Uterus (tissue), 4 donors: ENCODE measurements at places on chromosomes 16 and 17. TPM values are rescaled to one million over a fixed set of nuclear protein-coding genes. Genes with fewer than 3 reads are reported as not detected.

- DNase-seq: no peak
Measured at GRCh38 chr17:31134576-31134975, 39.8 kb downstream of the NF1 start.

Gene EPX
- total RNA-seq: not detected

Gene ATP6V0A1
- total RNA-seq: 29.5 TPM

DNA sequence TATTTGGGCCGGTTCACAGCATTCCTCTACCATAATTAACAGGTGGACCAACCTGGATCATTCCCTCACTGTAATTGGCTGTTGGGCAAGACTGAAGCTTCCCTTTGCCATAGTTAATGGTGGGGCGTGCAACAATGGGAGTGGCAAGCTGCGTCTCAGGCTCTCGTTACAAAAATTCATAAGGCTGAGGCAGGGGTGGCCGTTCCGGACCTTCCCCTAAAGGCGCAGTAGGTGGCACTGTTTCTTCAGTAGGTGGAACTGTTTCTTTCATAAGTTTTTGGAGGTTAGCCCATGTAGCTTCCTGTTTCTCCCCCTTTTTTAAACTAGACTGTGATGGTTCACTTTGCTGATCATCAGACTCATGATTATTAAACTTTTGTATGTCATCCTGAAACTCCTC, 17.0 kb upstream of the TMC5 start:
- no peak for DNase-seq

DNA sequence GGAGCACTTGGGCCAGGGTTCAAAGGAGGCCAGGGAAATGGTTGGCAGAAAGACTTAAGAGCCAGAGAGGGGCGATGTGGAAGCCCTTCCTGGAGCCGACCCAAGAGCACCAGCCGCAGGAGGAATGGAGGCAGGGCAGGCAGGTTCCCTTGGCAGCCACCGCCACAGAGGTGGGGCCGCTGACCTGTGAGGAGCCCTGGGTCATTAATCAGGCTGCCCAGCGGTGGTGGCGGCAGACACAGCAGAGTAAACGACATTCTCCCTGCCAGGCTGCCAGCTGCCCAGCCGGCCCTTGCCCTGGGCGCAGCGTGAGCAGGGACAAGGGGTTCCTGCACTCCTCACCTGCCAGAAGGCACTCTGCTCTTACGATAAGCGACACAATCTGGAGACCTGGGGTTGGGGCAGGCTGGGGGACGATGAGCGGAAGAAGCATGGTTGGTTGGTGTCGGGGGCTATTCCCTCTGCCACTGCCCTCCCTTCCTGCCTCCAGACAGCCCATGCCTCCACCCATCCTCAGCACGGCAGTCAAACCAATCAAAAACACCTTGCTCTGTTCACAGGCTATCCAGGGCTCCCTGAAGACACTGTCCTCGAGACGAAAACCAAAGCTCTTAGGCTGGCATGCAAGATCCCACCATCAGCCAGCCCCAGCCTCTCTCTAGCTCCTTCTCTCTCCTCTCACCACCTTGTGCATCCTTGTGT, 40.9 kb downstream of the PLXDC1 start:
- DNase-seq: no peak

- no peak for DNase-seq
Measured at GRCh38 chr16:3748307-3748706, 31.0 kb upstream of the TRAP1 start.

Gene TBC1D3C
- not detected for total RNA-seq

Gene SPIRE2
- total RNA-seq: 7.5 TPM

Gene LGALS9
- not detected for total RNA-seq

DNA sequence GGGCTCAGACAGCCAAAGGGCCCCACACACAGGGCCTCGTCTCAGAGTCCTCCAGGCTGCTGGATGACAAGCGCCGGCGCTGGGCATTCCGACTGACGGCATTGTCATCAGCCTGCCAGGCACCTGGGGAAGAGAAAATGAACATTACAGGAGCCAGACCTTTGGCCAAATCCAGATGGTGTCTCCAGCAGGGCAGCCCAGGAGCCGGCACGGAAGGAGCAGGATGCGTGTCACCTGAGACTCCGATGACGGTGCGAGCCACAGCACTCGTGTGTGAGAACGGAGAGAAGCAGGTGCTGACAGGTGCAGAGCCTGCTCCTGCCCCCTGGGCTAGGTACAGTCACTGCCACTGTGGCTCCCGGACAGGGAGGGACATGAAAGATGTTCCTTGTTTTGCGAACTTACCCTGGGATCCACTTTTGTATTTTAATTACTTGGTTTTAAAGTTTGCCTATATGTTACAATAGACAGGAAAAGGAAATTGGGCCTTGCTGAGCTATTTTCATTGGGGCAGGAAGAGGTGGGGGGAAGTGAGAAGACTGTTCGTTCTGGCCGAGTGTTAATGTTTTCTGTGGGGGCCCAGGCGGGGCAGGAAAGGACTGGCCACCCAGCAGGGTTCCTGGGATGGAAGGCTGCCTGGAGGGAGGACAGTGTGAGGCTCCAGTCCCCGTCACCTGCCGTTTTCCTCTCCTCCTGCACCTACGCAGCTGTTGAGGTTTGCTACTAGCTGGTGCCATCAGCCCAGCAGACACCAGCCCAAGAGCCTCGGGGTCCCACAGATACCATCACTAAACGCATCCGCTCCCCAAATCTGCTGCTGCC, 4.4 kb upstream of the FOXJ1 start:
- DNase-seq: no peak

Gene PLXDC1
- total RNA-seq: 22.9 TPM

- no peak for DNase-seq
Measured at GRCh38 chr16:8230497-8230896, 359.8 kb downstream of the TMEM114 start.

DNA sequence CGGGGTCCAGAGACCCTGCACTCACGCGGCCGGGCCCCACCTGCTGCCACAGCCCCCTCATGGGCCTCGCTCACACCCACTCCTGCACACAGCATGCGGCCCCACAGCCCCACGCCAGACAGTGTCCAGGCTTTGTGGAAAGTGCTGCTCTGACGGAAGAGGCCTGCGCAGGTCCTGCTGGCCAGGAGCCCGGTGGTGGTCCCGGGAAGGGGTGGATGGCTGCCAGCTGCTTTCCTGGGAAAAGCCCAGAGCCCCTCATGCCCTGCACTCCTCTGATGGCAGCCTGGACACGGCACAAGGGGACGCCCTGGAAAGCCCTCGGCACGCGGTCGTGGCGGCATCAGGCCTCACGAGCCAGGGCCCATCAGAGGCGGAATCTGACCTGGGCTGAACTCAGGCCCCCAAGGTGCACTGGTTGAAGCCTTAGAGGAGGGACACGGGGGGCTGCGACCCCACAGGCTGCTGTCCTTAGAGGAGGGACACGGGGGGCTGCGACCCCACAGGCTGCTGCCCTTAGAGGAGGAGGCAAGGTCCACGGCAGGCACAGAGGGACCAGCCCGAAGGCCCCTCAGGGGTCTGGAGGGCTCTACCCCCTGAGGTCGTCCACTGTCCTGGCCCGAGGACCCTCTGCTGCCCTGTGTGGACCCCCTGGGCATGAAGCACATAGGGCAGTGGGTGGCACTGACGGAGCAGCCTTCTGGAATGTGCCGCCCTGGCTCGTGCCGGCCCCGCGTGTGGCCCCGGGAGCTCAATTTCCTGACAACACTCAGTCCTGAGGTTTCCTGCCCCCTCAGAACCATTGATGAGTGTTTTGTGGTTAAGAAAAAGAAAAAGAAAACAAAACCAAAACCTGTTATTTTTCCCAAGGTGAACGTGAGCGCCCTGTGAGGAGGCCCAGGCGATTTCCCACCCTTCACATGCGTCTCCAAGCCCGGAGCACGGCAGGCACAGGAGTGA, 22.1 kb downstream of the SOX8 start:
- no peak for DNase-seq

DNA sequence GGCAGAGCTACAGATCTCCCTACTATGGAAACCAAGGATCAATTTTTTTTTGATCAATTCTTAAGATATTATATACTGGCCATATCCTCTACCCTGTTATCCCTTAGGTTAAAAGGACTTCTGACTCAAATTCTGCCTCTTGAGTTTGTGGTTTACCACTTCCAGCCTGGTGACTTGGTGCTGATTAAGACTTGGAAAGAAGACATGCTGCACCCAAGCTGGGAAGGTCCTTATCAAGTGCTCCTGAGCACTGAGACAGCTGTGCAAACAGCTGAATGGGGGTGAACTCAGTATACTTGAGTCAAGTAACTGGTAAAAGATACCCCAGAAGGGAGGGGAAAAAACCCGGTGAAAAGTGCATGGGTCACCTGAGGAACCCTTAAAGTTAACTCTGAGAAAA, 20.5 kb upstream of the SPACA3 start:
- no peak for DNase-seq

Gene CCL17
- total RNA-seq: not detected

DNA sequence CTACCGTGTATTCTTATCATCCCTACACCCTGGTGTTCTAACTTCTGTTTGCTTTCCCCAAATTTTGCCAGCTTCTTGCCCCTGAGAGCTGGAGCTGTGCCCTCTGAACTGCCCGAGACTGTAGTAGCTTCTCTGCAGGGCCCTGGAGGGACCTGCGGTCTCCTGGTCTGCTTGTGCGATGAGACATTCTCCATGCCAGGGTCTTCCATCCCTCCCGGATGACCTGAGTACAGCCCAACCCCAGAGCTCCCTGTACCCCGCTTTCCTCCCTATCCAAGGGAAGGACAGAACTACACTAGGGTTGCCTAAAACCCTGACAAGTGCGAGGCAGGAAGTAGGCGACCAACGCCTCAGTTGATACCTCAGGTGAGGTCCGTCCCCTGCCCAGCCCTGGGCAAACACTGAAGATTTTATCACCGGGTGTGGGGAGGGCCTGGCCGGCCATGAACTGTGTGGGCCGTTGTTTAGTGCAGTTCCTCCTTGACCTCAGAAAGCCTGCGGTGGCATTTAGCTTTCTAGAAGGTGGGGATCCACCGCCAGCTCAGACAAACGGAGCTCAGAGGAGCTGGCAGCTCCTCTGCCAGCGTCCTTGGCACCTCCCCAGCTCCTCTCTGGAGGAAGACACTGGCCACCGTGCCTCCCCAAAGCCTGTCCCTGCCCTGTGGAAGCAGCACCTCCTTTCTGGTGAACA, 13.7 kb downstream of the CANT1 start:
- DNase-seq: peak; percentile 15

Gene SLC16A13
- total RNA-seq: 0.51 TPM

DNA sequence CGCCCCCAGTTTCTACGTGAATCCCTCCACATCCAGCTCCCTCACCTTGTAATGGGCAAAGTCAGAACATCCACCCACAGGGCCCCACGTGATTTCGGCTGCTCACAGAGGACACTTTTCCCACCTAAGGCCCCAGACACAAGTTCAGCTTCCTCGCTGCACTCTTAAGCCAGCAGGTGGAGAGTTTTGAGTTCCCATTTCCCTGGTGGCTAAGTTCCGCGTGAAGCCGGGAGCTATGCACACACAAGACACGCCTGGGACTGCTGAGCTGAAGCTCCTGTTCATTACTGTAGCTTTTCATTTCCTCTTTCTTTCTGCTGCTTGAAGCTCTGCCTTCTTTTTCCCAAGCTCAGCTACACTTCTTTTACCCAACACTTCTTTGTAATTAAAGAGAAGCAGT, 273.8 kb downstream of the NPIPA8 start:
- no peak for DNase-seq

Gene C1QL1
- total RNA-seq: 0.51 TPM

DNA sequence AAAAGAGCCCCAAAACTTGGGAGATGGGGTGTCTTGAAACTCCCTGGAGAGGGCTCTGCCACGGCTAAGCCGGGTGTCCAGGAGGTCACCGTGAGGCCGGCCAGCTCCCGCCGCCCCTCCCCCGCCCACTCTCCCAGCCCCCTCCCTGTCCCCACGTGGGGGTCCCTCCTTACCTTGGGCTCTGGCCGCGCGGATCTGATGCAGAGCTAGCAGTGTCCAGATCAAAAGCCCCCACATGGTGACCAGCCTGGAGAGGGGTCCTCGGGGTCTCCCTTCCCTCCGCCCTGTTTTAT, 447 bp downstream of the SDK2 start:
- no peak for DNase-seq

- no peak for DNase-seq
Measured at GRCh38 chr17:57560319-57560705, 184.8 kb downstream of the CCDC182 start.

DNA sequence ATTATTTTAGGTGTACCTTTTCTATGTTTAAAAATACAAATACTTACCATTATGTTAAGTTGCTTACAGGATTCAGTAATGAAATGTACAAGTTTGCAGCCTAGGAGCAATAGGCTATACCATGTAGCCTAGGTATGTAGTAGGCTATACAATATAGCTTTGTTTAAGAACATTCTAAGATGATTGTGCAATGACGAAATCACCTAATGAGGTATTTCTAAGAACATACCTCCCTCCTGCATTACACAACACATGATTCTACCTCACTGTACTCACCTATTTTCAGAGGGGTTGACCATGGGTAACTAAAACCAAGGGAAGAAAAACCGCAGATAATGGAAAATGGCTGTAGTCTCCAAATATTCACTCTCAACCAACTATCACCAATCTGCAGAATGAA, 35.3 kb upstream of the TBC1D3K start:
- DNase-seq: no peak

Gene CMTM4
- 41.5 TPM for total RNA-seq

GRCh38 chr16:59330019-59330670, 596.0 kb upstream of the GOT2 start:
- no peak for DNase-seq

Gene AANAT
- not detected for total RNA-seq
